Pancreas (tissue), 10 donors: ENCODE measurements at places on chromosomes 5 and 9. TPM values are rescaled to one million over a fixed set of nuclear protein-coding genes. Genes with fewer than 3 reads are reported as not detected.

- DNase-seq, result peak; percentile 30
Measured at GRCh38 chr9:72592502-72593403, 71.3 kb downstream of the TMC1 start.

- DNase-seq, result no peak
Measured at GRCh38 chr5:90055831-90056328, 353.7 kb downstream of the CETN3 start.

The ST8SIA4 gene
- 0.80 TPM for polyA plus RNA-seq

The NTNG2 gene
- polyA plus RNA-seq, result 1.1 TPM

The DTWD2 gene
- 1.8 TPM for polyA plus RNA-seq

DNA sequence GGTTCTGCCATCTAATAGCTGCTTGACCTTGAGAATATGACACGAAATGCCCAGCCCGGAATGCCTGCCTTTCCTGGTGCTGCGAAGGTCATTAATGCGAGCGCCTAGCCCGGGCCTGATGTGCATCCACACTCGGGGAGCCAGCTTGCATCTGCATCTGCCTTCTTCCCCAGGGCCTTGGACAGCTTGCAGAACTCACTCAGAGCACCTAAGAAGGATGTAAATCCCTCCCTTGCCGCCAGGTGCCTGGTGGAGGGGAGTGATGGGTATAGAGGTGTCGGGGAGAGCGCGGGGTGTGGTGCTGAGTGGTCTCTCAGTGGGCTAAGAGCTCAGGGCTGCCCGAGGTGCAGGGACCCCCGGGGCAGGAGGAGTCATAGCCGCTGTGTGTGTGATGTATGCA, 127.2 kb downstream of the MRPL36 start:
- no peak for DNase-seq

DNA sequence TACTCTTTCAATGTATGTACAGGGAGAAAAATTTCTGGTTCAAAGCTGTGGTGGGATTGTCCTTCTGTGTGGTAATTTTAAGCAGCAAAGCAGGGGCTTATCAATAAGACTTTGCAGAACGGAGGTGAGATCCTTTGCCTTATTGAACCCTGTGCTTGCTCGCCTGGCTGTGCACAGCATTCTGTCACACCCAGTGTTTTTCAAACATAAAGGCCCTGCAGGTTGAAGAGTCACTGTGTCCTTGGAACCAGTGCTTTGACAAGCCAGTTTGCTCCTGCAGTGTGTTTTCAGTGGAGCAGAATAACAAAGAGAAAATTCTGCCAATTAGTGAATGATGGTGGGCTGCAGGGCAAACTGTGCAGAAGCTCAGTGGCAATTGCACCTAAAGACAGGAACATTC, 236.7 kb upstream of the PCSK5 start:
- DNase-seq, result no peak

GRCh38 chr9:99825172-99826046, 3.7 kb downstream of the NR4A3 start:
- no peak for DNase-seq

- no peak for DNase-seq
Measured at GRCh38 chr5:155768332-155768731, 558.6 kb upstream of the SGCD start.

DNA sequence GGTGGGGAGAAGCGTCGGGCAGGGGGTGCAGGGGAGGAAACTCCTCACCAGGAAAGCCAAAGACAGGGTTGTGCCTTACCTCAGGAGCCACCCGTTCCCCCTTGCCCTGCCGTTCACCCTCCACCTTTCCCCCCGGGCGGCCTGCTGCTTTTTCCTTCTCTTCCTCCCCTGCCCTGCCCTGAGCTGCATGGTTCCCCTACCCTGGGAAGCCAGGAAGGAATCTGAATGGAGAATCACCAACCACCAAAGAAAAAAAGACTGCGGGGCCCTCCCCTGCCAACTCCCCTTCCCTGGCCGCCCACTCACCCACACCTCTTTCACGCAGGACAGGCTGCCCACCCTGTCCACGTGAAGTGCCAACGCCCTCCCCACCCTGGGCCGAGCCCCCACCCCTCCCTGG, 820 bp upstream of the NFX1 start:
- no peak for DNase-seq

The RASGEF1C gene
- polyA plus RNA-seq, result 0.38 TPM

DNA sequence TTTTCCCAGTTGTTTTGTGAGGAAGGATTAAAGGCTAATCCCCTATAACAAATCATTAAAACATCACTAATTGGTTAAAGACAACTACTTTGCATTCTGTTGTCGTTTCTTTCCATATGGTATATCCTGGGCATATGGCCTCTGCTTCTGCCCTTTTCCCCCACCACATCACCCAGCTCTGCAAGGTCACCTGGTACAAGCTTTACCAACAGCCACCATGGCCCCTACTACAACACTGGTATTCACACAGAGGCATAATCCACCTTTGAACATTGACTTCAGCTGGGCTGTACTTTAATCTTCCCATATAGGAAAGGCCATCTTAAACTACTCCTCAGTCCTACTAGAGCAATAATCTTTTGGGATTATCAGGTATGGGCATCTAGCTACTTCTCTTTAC, 866.1 kb downstream of the TLE4 start:
- DNase-seq, result no peak

- no peak for DNase-seq
Measured at GRCh38 chr5:1792842-1793266, 6.8 kb downstream of the MRPL36 start.

- DNase-seq, result no peak
Measured at GRCh38 chr5:157747173-157747740, 3.7 kb downstream of the LSM11 start.

The CAMLG gene
- polyA plus RNA-seq, result 24.1 TPM

The DNAI1 gene
- 0.99 TPM for polyA plus RNA-seq

GRCh38 chr5:6404129-6404528, 25.8 kb upstream of the MED10 start:
- DNase-seq, result no peak

The TMEM174 gene
- polyA plus RNA-seq, result not detected

GRCh38 chr9:20395651-20396050, 226.6 kb downstream of the MLLT3 start:
- DNase-seq, result no peak

GRCh38 chr5:52947208-52947607, 41.9 kb upstream of the ITGA2 start:
- no peak for DNase-seq

The PCDHGA5 gene
- 0.40 TPM for polyA plus RNA-seq

GRCh38 chr5:155017610-155018009, 4.1 kb downstream of the KIF4B start:
- no peak for DNase-seq

DNA sequence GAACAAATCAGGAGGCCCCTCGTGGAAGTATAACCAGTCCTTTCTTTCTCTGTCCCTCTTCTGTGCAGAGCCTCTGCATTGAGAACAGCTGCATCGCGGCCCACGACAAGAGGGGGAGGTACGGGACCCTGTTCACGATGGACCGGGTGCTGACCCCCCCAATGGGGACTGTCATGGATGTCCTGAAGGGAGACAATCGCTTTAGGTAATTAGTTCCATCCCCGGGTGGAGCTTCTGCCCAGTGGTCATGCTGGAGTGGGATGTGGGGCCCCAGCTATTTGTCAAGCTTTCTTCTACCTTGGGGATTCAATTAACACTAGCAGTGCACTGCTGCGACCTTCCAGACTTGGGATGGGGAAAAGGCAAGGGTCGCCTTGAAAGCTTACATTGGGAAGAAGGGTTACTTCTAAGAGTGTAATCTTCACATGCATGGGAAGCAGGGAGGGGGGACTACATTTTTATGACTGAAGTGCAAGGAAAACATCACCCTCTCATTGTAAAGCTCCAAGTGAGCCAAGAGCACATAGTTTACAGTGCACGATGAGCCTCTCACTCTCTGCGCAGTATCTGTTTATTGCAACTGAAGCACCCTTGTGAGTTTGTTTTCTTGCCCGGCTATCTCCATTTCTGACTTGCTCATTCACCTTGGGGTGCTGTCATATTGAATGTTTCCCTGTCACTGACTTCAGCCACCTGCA, 27.0 kb downstream of the TGFBI start:
- no peak for DNase-seq

GRCh38 chr9:34552986-34553385, 30.2 kb upstream of the ENHO start:
- no peak for DNase-seq

DNA sequence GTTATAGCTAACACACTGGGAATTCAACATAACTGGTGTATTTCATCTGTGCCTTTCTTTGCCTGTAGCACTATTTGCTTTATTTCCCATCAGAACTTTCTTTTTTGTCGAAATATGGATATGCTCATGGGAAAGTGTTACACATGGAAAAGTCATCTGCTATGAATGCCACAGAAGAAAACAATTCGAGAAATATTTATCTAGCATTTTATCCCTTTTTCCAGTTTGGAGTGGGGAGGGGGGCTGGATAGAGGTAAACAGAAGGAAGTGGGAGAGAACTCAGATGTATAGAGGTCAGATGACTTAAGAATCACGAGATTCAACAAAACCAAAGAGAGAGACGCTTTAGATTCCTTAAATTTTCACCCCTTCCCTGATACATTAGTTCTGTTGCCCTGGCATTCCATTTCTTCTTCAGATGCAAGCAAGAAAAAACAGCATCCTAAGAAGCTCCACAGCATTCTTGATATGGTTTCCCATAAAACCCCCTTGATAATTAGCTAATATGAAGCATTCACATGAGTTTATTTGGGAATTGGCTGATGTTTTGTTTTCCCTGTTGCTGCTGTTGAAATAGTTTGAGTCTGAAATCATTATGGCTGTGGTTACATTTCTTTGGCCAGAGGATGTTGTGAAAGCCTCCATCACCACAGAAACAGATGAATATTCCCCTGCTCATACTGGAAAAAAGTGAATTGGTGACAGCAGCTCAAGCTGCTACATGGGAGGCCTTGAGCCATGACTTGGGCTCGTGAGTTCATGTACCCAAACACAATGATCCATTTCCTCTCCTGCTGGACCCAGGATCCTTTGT, 335.8 kb upstream of the DAB2 start:
- no peak for DNase-seq

The GMCL2 gene
- polyA plus RNA-seq, result not detected

The SLC6A7 gene
- polyA plus RNA-seq, result not detected

The ARL10 gene
- 3.0 TPM for polyA plus RNA-seq
